ENCODE measurements at places on chromosomes 7 and 10.

DNA sequence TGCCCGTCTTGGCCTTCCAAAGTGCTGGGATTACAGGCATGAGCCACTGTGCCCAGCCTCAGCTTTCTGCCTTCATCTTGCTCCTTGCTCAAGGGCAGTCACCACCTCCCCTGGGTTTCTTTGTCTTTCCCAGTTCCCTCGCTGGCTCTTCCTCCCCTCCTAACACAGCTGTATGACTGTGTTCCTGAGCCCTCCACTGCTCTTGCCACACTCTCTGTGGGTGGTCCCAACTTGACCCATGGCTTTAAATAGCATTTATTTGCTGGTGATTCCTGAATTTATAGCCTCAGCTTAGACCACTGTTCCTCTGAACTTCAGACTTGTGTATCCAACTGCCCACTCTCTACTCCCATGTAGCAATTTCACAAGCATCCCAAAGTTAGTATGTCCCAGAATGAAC lies 181.3 kb downstream of the BAMBI start:
- no peak for DNase-seq

GRCh38 chr7:70579397-70580097 lies 552.4 kb upstream of the GALNT17 start:
- DNase-seq, result no peak

DNA sequence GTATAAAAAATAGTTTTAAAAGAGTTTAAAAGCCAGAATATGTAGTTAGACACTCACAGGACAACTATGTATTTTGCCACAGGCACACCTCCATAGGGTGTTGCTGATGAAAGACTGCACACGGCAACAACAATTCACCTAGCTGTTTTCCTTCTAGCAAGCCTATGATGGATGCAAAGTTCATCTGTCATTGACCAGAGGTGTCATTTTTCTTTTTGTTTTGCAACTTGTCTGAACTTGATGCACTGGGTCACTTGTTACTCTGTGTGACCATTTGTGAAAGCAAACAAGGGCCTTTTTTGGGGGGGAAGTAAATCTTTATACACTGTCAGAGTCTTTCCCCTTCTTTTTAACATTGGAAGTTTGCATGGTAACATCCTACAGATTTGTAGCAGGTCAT lies 258.0 kb upstream of the SEMA3A start:
- no peak for DNase-seq

- DNase-seq, result no peak
Measured at GRCh38 chr7:41205600-41205999, 497.3 kb downstream of the INHBA start.

GRCh38 chr10:109769966-109770365 lies 153.3 kb downstream of the XPNPEP1 start:
- DNase-seq, result no peak

DNA sequence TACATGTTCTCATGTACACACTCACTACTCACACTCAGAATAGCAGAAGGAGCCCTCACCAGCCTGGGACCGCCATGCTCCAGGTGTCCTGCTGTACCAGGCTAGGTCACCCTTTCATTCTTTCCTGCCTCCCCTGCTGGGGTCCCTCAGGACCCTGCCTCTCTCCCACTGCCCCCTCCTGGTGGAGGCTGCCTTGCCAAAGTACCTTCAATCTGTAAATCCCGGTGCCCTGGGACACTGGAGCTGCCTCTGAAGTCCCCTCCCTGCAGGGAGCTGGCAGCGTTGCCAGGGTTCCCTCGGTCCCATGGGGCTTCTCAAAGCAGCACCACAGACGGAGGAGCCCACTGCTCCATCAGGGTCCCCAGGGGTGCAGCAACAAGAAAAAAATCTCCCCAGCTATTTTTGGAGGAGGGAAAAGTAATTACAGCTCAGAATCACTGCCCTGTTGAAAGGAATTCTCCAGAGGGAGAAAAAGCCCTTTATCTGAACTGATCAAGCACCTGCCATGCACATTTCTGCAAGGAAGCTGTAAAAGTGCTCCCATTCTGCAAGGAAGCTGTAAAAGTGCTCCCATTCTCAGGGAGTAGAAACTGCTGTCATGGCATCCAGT lies 259.9 kb downstream of the PTPRN2 start:
- no peak for DNase-seq

DNA sequence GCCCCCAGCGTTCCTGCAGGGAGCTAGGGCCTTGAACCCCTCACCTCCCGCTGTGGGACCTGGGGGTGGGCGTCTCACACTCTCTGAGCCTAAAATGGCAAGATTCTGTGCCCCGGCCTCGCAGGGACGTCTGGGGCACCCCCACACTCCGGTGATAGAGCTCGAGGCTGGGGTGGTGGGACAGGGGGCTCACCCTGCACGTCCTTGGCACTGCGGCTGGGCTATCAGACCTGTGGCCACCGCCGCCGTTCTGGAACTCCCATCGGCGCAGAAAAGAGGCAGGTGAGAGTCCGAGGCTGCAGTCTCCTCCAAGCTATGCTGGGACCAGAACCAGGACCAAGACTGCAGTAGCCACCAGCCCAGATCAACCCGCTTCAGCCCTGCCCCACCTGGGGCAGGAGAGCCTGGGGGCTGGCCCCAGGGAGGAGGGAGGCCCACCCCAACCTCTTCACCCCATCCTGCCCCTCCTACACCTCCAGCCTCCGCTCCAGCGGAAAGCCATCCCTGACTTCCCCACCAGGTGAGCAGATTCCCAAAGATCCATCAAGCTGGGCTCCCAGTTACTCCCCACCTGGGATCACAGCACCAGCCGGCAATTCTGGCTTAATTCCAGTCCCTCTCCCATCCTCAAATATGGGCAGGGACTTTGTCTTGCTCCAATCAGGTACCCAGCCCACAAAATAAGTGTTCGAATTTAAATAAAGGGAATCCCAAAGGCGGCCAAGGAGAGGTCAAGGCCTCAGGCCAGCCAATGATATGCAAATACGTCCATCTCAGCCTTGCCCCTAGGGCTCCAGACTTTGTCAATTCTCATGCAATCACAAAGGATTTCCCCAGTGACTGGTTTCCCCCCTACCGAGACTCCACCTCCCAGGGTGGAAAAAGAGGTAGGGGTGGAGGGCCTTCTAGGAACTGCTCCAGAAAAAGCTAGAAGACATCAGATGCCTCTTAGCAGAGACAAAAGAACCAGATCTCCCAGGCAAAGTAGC lies 16.4 kb downstream of the TNRC18 start:
- DNase-seq, result no peak

- no peak for DNase-seq
Measured at GRCh38 chr10:76523246-76523645, 1091.8 kb downstream of the LRMDA start.

- DNase-seq, result no peak
Measured at GRCh38 chr10:5618829-5619228, 47.6 kb downstream of the ASB13 start.

- no peak for DNase-seq
Measured at GRCh38 chr7:95980167-95980566, 207.8 kb downstream of the DYNC1I1 start.

DNA sequence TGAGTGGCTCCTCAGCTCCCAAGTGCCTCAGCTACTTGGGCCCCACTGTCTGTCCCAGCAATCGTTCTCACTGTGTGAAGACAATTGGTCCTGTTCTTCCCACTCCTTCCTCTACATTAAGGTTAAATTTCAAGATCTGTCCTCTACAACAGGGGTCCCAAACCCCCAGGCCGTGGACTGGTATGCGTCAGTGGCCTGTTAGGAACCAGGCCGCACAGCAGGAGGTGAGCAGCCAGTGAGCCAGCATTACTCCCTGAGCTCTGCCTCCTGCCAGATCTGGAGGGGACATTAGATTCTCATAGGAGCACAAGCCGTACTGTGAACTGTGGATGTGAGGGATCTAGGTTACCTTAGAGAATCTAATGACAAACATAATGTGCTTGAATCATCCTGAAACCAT lies 376.9 kb upstream of the FZD8 start:
- DNase-seq, result no peak

- DNase-seq, result no peak
Measured at GRCh38 chr10:3623746-3624145, 161.3 kb downstream of the KLF6 start.

DNA sequence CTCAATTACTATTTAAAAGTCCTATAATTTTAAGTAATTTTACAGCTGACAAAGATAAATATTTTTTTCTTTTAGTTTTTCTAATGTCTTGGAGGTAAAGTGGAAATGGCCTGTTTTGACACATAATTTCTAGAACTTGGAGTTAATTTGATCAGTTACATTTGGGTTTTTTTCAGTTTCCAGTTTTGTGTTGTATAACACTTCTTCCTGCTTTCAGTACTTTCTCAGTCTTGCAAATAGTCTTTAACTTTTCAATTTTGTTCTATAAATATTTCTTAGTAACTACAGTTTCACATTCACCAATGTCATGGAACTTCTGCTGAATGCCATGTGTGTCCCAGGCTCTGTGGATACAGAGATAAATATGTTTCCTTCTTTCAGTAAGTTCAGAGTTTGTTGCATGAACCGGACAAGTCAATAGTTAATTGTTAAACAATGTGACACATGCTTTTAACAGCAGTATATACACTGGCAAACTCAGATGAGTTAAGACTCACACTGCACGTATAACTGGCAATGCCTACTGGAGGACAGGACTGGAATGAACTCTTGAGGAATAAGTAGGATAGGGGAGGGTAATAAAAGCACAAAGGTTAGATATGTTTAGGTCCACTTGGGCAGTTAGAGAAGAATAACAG lies 4.6 kb downstream of the SHOC2 start:
- no peak for DNase-seq

GRCh38 chr7:68688416-68689086 lies 909.7 kb upstream of the AUTS2 start:
- no peak for DNase-seq

DNA sequence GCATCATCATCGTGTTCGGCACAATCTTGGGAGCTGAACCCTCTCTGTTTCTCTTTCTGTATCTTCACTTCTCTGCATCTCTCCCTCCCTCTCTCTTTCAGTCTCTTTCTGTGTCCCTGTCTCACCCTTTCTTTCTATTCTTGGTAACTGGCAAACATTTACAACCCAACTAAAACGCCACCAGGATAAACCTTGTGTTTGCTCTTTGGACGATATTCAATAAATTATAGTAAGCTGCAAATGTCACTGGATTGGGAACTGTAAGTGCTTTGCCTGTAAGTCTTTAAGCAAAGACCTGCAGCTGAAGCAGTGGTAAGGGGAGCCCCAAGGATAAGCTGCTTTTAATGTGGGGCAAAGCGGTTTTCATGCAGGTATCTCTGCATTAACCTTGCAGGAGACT lies 558.0 kb upstream of the MKI67 start:
- DNase-seq, result no peak

GRCh38 chr7:136339464-136339863 lies 362.3 kb upstream of the MTPN start:
- DNase-seq, result no peak

- DNase-seq, result no peak
Measured at GRCh38 chr10:49107111-49107886, 8.0 kb downstream of the VSTM4 start.

- DNase-seq, result no peak
Measured at GRCh38 chr7:45709168-45710042, 135.2 kb downstream of the ADCY1 start.

DNA sequence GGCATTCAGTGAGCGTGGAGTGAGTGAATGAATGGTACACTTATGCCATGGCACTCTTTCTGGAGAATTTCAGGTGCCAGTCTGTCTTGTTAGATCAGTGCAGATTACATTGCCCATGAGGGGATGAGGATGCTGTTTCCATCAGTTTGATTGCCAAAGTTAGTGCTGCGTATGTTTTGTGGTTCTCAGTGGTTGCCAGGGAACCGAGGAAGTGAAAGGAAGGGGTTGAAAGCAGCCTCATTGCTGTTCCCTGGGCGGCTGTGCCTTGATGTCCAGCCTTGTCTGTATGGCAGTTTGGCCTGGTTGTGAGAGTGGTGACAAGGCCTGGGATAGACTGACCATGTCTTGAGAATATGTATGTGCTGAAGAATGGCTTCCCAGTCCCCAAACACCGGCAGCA lies 30.2 kb downstream of the WBP1L start:
- no peak for DNase-seq

DNA sequence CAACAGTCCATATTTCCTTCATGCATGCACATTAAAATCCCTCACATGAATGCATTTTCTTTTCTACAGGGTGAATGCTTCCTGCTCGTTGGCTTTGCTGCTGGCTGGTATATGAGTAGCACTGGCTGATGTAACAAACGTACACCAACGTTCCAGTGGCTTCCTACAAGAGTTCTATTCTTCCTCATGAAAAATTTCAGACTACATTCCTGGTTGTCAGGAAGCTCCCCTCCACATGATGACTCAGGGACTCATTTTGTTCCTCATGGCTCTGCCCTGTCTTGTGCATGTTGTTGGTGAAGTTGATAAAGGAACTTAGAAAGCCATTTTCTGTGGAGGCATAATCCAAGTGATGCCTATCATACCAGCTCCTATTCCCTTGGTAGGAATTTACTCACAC lies 470.7 kb upstream of the KLF6 start:
- no peak for DNase-seq

DNA sequence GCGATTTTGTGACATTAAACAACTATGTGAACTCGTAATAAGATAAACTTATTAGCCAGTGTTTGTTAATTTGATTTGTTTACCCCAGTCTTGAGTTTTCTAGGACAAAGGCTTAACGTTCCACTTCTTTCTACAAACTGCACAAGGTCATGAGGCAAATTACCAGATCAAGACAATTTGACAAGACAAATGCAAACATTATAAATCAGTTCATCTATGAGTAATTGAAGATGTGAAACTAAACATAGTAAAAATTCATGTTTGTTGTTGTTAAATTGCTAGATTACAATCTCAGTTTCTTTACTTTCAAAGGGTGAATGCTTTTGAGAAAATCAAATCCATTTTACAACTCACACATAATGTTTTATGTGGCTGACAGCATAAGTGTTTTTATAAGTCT lies 13.4 kb upstream of the ZNF804B start:
- DNase-seq, result no peak

GRCh38 chr10:117450940-117451339 lies 75.7 kb upstream of the PDZD8 start:
- no peak for DNase-seq

GRCh38 chr10:5560142-5560816 lies 35.5 kb downstream of the CALML3 start:
- DNase-seq, result no peak

- no peak for DNase-seq
Measured at GRCh38 chr7:91553410-91553895, 289.2 kb downstream of the FZD1 start.

DNA sequence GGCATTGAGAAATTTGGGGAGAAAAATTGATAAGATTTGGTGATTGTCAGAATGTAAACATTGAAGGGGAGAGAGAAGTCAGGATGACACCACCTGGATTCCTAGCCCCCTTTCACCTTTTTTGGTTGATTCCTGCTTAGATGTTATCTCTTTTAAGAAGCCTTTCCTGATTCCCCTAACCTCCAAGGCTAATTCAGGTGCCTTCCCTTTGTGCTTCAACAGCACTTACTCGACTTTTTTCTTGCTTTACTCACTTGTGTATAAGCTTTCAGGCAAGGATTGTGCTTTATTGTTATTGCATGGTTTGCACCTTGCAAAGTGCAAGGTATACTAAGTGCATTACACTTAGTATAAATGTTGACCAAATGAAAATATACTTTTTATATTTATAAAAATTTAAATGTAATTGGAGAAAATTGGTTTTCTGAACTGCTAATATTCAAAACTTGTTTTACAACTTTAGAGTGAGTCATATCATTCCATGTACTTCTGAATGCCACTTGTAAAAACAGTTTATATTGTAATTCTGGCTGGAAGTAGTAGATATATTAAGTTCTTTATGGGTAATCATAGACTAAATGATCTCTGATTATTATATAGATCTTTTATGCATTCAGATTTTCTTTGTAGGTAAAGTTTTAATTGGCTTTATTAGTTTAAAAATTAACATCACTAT lies 13.2 kb downstream of the SHOC2 start:
- no peak for DNase-seq
